ENCODE measurements at places on chromosomes 7 and 10.

DNA sequence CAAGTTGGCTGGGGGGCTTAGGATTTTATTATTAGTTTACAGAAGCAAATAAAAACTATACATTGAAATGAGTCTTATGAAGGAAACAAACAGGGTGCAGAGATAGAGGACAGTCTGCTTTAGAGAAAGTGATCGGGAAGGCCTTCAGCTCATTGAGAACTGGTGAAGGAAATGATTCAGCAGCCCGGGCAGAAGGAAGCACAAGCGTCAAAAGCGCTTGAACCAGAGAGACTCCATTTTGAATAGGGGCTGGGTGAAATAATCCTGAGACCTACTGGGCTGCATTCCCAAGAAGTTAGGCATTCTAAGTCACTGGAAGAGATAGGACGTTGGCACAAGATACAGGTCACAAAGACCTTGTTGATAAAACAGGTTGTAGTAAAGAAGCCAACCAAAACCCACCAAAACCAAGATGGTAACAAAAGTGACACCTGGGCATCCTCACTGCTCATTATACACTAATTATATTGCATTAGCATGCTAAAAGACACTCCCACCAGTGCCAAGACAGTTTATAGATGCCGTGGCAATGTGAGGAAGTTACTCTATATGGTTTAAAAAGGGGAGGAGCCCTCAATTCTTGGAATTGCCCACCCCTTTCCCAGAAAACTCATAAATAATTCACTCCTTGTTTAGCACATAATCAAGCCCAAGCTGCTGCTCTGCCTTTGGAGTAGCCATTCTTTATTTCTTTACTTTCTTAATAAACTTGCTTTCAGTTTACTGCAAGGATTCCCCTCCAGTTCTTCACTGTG, 83.1 kb upstream of the MPP7 start:
- DNase-seq, result peak; percentile 8

DNA sequence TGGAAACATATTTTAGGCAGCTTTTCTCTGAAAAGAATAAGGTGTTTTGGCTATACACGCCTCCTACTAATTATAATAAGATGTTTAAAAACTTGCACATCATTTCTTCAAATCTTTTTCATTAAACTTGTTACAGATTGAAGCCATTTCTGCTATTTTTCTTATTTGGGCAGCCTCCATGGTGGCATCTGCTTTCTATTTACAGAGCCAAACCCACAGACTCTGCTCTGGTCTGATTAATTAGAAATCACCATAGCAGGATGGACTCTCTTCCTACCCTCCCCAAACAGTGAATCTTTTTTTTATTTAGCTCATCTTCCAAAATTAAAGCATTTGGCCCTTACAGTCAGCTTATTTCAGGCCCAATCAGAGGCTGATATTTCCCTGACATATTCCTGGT, 85.7 kb upstream of the AOAH start:
- no peak for DNase-seq

DNA sequence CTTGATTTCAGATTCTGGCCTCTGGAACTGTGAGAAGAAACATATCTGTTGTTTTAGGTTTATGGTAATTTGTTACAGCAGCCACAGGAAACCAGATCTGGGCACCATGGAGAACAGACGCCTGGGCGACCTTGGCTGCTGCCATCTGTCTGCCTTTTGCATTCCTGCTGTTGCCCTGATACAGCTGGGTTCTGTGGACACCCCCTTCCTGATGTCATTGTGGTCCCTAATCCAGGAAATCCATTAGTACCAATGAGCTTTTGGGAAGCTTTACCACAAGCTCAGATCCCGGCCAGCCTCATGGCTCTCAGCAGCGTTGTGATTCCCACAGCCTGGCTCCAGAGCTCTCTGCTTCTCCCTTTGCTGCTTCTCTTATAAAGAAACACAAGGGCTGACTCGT, 174.2 kb upstream of the NPS start:
- DNase-seq, result no peak

GRCh38 chr7:25238066-25238725, 9.9 kb upstream of the NPVF start:
- no peak for DNase-seq

GRCh38 chr10:74684462-74684861, 141.9 kb upstream of the KAT6B start:
- DNase-seq, result no peak

- no peak for DNase-seq
Observed at GRCh38 chr7:131241386-131241785, 86.3 kb upstream of the MKLN1 start.

GRCh38 chr10:74213571-74214162, 62.6 kb downstream of the ADK start:
- DNase-seq, result no peak

GRCh38 chr10:30834651-30835050, 197.0 kb downstream of the ZNF438 start:
- no peak for DNase-seq

- no peak for DNase-seq
Observed at GRCh38 chr10:120805014-120805812, 45.9 kb upstream of the WDR11 start.

DNA sequence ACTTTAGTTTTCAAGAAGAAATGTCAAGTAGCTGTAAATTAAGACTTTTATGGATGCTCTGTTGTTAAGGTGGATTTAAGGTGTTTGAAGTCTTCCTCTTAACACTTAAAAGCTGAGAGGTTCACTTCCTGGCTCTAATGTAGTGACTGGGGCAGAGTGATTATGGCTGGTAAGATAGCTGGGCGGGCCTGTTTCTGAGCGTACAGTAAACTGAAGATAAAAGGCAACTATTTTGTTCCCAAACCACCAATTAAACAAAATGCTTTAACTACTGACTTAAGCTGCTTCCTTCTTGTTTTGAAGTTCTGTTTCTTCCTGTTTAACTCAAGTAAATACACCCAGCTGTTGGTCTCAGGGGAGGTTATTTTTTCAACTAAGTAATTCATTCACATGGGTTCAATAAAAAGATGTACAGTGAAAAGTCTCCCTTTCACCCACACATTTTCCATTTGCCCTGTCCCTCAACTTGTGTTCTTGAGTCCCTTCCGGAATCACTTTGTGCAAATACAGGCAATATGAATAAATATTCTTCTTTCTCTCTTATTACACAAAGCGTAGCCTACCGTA, 19.3 kb downstream of the VWA2 start:
- DNase-seq, result no peak

DNA sequence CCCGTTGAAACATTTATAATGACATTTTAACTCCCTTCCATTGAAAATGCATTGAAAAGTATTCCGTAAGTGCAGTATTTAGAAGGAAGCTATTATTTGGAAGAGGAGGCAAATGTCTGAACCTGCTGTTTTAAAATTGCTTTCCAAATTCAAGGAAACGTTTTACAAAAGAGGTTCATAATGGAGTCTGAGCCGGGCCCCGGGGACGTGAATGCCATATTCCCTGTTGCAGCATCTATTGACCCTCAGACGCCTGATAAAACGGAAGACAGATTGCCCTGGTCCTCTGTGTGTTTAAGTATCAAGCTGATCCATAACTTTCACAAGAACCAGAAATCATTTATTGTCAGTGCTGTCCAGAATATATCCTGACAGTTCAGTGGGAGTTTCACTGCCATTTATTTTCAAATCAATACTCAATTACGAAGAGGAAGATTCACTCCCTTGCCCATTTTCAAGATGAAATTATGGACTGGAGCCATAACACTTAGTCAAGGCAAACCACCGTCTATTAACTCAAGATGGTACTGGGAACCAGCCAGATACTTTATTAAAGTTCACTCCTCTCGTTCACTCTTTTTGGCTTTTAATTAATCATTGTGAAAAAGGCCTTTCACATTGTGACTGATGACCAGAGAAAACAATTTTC, 435.7 kb upstream of the PFKP start:
- no peak for DNase-seq

DNA sequence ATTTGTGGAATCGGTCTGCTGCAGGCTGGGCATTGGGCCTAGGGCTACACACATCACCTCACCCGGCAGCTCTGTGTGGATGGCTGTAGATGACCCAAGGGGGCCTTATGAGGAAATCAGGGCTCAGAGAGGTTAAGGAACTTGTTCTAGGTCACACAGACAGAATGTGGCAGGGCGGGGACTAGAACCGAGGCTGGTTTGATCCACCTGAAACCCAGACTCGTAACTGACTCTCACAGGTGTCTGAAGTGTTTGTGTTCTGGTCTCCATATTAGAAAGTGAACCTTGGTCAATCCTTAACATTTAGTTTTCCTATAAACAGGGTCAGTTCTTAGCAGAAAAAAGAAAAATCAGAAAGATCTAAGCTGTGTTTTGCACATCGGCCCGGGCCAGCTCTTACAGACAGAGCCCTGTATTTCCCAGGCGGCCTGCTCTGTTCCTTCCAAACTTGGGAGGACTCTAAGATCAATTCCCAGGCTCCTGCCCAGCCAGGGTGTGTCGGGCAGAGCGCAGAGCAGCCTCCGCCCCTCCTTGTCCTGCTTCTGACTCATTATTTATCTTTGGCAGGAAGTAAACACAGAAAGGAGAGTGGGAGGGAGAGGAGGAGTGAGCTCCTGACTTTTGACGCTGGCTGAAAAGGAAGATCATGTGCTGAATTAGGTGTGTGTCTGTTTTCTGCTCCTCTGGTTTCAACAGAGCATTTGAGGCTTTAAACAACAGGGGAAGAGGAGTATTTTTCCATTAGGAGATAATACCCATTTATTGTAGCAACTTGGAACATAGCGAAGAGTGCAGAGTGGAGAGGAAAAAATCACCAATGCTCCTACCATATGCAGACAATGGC, 74.1 kb downstream of the TACC2 start:
- DNase-seq, result peak; percentile 86

DNA sequence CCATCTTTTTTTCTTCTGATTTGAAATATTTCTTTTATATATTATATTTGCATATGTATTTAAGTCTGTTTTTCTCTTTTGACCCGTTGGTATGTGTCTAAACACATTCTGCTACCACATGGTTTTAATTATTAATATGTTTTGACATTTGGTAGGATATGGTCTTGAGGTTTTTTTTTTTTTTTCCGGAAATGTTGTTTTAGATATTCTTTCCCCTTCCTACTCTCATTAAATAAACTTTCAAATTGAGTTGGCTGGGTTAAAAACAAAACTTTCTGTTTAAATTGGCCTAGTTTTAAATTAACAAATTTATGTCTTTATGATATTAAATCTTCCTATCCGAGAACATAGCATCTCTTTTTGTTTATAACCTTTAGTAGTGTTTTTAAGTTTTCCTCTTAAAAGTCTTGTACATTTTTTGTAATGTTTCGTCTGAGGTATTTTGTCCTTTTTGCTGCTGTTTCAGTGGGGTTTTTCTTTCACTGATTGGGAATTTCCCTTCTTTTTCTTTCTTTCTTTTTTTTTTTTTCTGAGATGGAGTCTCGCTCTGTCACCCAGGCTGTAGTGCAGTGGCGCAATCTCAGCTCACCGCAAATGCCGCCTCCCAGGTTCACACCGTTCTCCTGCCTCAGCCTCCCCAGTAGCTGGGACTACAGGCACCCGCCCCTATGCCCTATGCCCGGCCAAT, 25.4 kb downstream of the STAM start:
- DNase-seq, result no peak

DNA sequence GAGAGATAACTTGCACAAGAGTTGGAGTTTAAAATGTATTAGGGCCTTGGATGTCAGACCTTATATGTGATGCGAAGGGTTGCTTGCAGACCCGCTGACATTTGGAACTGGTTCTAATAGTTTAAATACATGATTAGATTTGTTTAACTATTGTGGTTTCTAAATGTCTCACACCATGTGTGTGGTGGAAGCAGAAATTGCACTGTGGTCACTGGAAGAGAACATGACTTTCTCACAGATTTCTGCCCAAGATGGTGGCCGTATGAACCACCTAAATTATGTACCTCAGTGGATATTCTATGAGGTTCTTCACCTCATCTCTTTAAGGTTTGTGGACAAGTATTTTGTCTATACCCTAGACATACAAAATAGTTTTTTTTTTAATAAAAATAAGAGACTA, 8.2 kb upstream of the C1QL3 start:
- no peak for DNase-seq

GRCh38 chr7:140312141-140312846, 86.0 kb downstream of the SLC37A3 start:
- no peak for DNase-seq

All from right lobe of liver (tissue), 6 donors.